ENCODE measurements at places on chromosomes 6 and 20. TPM values are rescaled to one million over a fixed set of nuclear protein-coding genes. Genes with fewer than 3 reads are reported as not detected.

The BPIFA1 gene
- total RNA-seq: not detected

The FABP7 gene
- total RNA-seq: not detected

The C20orf141 gene
- total RNA-seq: not detected

The CTAGE9 gene
- not detected for total RNA-seq

The THEMIS gene
- total RNA-seq: not detected

The C6orf141 gene
- total RNA-seq: 7.8 TPM

The PPIL6 gene
- 0.27 TPM for total RNA-seq

The TCF15 gene
- total RNA-seq: 0.13 TPM

The CFAP206 gene
- 0.53 TPM for total RNA-seq
